ENCODE measurements at places on chromosomes 12 and 14.

GRCh38 chr12:62516927-62517326, 50.3 kb downstream of the MON2 start:
- peak; percentile 13 for DNase-seq

DNA sequence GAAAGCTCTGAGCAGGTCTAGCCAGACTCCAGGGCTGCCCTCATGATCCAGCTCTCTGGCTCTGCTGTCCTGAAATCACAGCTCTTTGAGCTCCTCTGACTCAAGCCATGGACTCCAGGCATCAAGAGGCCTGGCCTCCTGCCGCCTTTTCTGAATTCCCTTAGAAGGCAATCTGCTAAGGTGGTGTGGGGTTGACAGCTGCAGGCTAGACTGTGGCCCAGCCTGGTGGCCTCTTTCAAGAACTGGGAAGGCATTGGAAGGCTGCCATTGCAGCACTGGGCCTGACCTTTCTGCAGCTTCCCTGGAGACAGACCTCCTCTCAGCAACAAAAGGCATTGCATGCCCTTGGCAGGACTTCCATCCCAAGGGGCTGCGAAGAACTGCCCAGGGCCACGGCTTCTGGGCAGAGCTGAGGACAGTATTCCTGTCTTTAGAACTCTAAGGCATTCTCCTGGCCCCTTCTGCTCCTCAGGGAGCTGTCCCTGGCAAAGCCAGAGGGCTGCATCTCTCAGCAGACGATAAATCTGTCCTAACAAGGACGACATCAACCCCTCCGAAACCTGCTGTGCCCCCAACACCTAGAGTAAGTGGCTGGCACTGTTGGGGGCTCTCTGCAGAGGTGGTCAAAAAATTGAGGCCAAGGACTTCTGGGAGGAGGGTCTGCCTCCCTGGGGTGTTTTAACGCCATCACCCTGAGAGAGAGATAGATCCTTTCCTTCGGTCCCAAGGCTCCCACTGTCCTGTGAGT, 115.6 kb downstream of the RBM19 start:
- peak; percentile 87 for DNase-seq

- DNase-seq = peak; percentile 54
These were observed 149.8 kb downstream of the DACT1 start for GRCh38 chr14:58787592-58787991.

GRCh38 chr14:35347323-35348043, 55.3 kb downstream of the PSMA6 start:
- DNase-seq = no peak

DNA sequence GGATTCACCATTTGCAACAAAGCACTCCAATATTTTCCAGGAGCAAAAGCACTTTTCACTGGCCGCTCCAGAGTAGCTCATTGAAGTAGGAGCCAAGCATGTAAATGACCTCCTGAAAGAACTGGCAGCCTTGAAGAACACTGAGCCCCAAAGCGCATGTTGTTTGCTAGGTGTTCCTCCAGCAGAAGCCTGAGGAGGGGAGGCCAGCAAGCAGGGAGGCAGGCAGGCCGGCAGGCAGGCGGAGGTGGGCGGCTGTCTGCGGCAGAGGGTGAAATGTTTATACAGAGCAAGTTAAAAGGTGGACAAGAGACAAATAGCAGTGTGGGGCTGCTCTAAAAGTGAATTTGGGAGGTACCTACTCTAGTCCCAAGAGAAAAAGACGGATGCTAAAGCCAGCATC, 439.4 kb downstream of the CCDC91 start:
- DNase-seq = no peak

DNA sequence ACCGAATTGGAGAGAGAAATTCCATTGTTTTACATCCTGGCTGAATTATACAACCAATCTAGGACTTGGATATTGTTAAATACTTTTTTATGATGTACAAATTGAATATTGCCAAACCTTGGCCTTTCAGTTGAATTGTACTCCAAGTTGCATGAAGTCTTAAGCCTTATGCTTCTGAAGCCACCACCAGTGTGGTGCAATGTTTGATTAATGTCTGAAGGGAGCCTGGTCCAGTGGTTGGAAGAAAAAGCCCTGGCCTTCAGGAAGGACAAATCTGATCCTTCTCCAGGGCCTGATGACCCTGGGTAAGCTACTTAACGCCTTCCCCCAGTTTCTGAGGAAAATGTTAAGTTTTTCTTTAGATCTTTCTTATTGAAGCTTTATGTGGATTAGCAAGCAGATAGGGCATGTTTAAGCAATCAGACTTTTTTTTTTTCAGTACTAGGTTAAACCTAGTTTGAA, 72.0 kb downstream of the PAPOLA start:
- no peak for DNase-seq

GRCh38 chr12:76449016-76449415, 100.8 kb upstream of the BBS10 start:
- DNase-seq = no peak

DNA sequence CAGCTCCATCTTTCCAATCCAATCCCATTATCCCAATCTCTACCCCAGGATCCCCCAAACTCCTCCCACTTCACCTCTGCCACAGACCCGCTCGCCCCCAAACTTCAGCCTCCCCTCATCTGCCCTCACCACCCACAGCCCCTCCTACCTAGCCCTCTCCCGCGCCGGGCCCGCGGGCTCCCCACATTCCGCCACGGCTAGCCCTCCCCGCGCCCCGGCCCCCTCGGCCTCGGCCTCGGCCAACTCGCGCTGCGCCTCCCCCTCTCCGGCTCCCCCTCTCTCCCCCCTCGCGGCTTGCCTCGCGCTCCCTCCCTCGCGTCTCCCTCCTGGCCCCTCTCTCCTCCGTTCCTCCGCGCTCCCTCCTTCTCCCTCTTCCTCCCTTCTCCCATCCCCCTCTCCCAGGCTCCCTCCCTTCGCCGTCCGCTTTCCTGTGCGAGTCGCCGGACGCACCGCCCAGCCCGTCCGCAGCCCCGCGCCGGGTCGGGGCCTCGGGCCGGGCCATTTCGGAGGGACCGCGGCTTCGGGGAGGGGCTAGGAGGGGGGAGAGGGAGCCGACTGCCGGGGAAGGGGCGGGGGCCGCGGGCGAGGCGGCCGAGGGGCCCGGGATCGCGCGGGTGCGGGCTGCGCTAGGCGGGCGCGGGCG, at the start of gene ATN1:
TSS of gene ATN1 (plus strand) at position 581 of the 643 bp plus-strand sequence. CDS start 6,043 bp downstream, outside the sequence.
- DNase-seq = peak; percentile 96

- no peak for DNase-seq
These were observed 7.8 kb downstream of the NEK9 start for GRCh38 chr14:75119056-75119455.

DNA sequence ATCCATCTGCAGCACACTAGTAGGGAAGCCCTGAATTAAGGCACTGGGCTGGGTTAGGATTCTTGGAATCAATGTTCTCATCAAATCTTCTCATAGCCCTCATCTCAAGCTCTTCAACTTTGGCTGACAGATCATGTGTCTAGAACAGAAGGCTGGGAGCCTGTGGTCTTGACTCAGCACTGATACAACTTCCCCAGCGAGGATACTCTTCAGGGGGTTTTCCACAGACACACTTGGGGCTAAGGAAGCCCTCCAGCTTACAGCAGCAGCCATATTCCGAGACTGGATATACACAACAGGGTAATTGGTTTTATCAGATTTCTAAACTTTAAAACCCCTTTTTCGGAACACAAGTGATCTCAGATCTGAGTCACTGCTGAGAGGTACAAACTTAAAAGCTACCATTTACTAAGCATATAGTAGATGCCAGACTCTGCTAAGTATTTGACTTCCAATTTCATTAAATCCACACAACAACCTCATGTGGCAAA, 3.5 kb downstream of the FMNL3 start:
- DNase-seq = no peak

DNA sequence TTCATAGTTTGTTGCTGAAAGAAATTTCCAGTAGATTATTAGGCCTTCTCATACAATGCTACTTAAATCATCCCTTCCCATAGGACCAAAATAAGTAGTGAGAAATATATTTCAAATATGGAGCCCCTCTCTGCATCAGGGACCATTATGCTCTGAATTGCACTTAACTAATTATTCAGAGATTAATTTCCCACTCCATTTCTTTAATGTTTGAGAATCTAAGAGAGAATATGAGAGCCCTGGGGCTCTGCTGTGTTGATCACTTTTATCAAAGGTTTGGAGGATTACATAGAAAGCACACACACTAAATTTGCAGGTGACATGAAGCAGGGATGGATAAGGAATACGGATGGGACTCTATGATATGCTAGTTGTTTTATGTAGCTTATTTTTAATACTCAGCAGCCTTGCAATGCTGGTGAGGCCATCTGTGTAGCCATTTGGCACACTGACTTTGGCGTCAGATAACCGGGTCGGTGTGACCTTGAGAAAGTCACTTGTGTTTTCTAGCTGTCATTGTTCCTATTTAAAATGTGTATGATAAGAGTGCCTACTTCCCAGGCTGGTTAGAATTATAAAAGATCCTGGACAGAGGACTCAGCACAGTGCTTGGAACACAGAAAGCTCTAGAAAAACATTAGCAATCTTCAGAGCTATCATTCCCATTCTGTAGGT, 49.9 kb upstream of the FBXO21 start:
- no peak for DNase-seq

DNA sequence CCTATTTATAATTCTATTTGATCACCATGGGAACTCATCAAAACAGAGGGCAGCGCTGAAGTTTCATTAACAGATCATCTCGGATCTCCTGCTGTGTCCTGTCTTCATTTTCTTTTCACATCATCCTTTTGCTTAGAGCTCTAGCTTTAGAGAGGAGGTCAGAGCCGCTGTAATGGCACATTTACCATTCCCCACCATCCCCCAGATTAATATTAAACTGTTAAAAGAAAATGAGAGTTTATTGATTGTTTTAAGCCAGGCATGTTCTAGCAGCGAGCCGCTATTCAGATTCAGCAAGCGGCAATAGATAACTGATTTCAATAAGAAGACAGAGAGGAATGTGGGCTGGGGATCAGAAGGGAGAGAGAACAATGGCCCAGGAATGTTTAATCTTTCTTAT, 308.8 kb downstream of the EGLN3 start:
- DNase-seq = no peak

DNA sequence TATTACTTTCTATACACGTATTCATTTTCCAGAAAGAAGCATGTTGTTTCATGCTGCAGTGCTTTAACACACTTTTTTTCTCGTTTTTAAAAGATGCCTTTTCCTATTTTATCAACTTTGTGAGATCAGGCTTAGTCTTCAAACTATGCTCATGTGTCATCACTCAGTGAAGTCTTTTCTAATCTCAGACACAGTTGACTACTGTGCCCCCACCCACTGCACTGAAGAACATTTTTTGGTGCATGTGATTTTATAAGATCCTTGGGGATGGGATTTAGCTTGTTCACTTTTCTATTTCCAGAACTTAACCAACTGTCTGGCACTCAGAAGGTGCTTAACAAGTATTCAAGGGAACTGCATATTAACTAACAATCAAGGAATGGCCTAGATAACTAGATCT, 85.5 kb downstream of the CDK17 start:
- peak; percentile 42 for DNase-seq

DNA sequence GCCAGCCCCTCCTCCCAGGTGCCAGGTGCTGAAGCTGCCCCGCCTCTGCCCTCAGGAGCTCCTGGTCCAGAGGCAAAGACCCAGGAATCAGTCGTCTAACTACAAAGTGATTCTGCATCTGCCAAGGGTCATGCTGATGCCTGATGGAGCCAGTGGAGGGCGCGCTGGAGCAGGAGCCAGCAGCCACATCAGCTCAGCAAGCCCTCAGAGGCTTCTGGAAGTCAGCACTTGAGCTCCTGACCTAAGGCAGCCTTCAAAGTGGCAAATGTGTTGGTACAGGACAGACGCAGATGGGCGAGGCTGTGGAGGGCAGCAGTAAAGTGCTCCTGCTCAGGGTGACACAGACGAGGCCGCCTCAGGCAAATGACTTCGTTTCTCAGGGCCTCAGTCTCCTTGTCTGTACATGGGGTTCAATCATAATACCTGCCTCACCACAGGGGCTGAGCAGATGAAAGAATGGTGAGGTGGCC, 10.9 kb downstream of the C12orf43 start:
- no peak for DNase-seq

DNA sequence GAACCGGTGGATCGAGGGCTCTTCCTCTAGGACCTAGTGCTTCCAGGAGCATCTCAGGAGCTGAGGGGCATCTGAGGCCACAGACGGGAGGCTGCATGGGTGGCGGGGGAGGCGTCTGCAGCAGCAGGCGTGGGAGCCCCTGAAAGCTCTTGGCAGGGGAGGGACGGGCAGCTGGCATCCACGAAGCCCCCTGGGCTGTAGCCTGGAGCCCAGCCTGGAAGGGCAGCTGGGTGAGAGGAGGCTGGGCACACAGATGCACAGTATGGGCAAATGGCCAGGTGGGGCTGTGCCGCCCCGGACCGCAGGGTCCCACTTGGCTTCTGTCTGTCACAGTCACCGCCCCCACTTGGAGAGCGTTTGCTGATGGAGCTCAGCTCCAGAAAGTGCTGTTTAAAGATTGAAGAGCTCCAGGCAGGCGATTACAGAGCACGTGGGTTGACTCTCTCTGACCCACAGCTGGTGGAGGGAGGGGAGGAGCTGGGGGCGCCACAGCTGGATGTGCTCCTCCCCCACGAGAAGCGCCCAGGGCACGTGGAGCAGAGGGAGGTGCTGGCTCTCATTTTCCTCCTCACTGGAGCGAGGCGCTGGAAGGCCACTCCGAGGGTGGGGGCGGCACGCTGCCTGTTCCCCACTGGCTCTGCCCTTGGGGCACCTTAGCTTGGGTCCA, 155.0 kb upstream of the C14orf180 start:
- peak; percentile 90 for DNase-seq

- DNase-seq = no peak
These were observed 69.2 kb downstream of the LGMN start for GRCh38 chr14:92679246-92679645.

DNA sequence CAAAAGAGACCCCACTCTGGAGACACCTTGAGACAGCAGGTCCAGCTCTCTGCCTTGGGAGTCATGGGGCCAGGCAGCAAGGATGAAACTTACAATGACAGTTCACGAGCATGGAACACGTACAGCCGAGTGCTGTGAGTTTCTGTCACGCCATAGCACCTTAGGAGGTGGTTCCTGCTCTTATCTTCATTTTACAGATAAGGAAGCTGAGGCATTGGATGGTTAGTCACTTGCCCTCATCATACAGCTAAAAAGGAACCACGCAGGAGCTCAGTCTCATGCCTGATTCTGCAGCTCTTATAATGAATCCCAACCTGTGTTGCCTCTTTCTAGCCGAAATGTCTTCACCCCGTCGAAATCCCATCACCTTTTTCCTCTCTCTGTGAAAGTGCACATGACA, 39.9 kb downstream of the C14orf132 start:
- DNase-seq = no peak

DNA sequence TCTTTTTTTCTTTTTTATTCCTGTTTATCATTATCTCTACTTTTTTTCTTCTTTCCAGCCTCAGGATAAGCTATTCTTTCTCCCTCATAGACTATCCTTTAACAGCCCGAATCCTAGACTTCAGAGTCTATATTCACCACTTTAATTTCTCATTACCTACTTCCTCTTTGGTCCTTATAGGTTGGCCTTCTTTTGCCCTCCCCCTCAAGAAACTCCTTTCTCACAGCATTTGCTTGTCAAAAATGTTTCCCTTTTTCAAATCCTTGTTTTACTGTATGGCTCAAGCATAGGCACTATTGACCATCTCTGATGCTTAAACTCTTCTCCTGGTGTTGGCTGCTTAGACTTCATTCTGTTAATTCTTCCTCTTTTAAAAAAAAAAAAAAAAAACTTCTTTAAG, 52.5 kb downstream of the KIAA0586 start:
- DNase-seq = no peak

GRCh38 chr14:22190411-22191191, 398.4 kb downstream of the DAD1 start:
- no peak for DNase-seq
